Activated CD4-positive, alpha-beta T cell treated with anti-CD3 and anti-CD28 coated beads for 36 hours (primary cell): ENCODE measurements at places on chromosomes 4 and X. TPM values are rescaled to one million over a fixed set of nuclear protein-coding genes. Genes with fewer than 3 reads are reported as not detected.

Gene SMIM10L2A
- total RNA-seq, result 0.25 TPM

Gene ETDA
- total RNA-seq, result not detected

Gene VEGFD
- total RNA-seq, result not detected

Gene KLHL4
- not detected for total RNA-seq

Gene PCDH19
- total RNA-seq, result not detected

Gene TSPAN6
- total RNA-seq, result 0.47 TPM

Gene DUSP21
- not detected for total RNA-seq

Gene PGRMC2
- total RNA-seq, result 48.1 TPM

Gene EPGN
- 0.14 TPM for total RNA-seq

Gene IGFBP7
- total RNA-seq, result not detected

Gene PCYT1B
- total RNA-seq, result 0.44 TPM

Gene DGAT2L6
- not detected for total RNA-seq

Gene AFF1
- 47.3 TPM for total RNA-seq

Gene ETDB
- not detected for total RNA-seq

Gene DKK2
- not detected for total RNA-seq

Gene CXCL1
- total RNA-seq, result not detected

Gene HPSE
- 11.4 TPM for total RNA-seq

Gene SPARCL1
- total RNA-seq, result not detected

Gene IQCM
- not detected for total RNA-seq

Gene ERCC6L
- total RNA-seq, result 11.7 TPM

Gene DTHD1
- 0.73 TPM for total RNA-seq

Gene STARD8
- 0.11 TPM for total RNA-seq

Gene ADAMTS3
- total RNA-seq, result not detected

Gene ENPEP
- not detected for total RNA-seq

Gene BEND2
- total RNA-seq, result not detected

Gene CXorf65
- 15.7 TPM for total RNA-seq

Gene PNCK
- total RNA-seq, result 0.30 TPM

Gene MAGEA8
- not detected for total RNA-seq

Gene ATP1B4
- not detected for total RNA-seq

Gene ARHGEF6
- total RNA-seq, result 53.6 TPM

Gene TGIF2LX
- not detected for total RNA-seq

Gene CRLF2
- total RNA-seq, result 1.3 TPM

Gene SOWAHD
- 0.11 TPM for total RNA-seq

Gene CTAG1A
- not detected for total RNA-seq

Gene ALB
- total RNA-seq, result not detected

Gene FABP2
- not detected for total RNA-seq

Gene MAGEB10
- total RNA-seq, result not detected

Gene BOD1L1
- 32.4 TPM for total RNA-seq

Gene P2RY4
- total RNA-seq, result 0.23 TPM

Gene MAGT1
- 40.6 TPM for total RNA-seq

Gene ATOH1
- not detected for total RNA-seq

Gene GPR173
- not detected for total RNA-seq

Gene CEP135
- total RNA-seq, result 17.0 TPM

Gene AFP
- total RNA-seq, result not detected

Gene NSG1
- total RNA-seq, result 4.1 TPM

Gene PRRG3
- total RNA-seq, result not detected

Gene CXCL10
- 1.0 TPM for total RNA-seq

Gene DCAF8L1
- total RNA-seq, result not detected

Gene OTC
- total RNA-seq, result not detected

Gene ADGRG4
- not detected for total RNA-seq

Gene NR3C2
- total RNA-seq, result 5.8 TPM

Gene FAM184B
- 0.04 TPM for total RNA-seq

Gene CLOCK
- 13.3 TPM for total RNA-seq
